Tongue (tissue), 3 donors: ENCODE measurements at places on chromosomes 16 and 17.

DNA sequence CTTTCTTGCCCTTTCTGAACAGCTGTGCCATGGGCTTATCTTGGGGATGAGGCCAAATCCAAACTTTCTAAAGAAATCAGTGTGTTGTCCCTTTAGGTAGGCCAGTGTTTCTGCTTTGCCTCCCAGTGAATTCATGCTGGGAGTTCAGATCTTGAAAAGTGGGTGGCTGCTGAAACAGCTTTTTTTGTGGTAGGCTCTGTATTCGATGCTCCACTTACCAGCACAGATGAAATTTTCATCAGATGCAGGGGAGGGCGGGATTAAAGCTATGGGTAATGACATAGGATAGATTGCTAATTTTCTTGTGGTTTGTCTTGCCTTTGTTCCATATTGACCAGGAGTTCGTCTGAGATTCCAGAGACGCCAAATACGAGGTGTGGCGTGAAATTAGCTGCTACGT, 2.8 kb downstream of the SOCS7 start:
- DNase-seq = no peak

DNA sequence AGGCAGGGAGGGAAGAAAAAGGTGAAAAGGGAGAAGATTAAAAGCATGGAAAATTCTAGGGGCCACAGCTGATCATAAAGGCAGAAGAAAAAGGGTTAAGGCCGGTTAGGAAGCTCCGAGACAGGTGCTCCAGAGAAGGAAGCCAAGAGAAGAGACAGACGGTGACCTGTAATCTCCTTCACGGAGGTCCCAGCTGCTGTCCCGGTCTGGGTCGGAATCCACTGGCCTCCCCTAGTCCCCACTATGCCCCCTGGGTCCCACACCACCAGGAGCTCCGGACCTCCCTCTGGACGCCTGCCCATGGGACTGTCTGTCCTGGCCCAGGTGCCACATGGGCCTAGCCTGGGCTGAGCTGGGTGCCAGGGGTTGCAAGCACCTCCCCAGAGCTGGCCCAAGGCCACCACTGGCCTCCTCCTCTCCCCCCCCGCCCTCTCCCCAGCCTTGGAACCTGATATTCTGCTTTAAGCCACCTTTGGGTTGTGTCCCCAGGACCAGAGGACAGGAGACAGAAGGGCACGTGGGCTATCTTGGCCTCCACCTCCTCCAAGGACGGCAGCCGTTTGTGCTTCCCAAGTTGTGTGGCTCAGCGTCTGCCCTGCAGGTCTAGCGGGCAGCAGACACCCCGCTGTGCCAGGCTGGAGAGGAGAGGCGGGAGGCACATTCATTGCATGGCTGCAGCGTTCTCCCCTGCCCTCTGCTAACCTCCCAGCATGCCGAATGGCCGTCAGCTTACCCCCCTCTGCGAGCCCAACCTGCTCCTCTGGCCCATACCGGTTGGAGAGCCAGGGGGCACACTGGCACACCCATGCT, 102.4 kb downstream of the ENGASE start:
- no peak for DNase-seq

- no peak for DNase-seq
Measured at GRCh38 chr16:11946433-11946832, 4.6 kb upstream of the NPIPB2 start.

DNA sequence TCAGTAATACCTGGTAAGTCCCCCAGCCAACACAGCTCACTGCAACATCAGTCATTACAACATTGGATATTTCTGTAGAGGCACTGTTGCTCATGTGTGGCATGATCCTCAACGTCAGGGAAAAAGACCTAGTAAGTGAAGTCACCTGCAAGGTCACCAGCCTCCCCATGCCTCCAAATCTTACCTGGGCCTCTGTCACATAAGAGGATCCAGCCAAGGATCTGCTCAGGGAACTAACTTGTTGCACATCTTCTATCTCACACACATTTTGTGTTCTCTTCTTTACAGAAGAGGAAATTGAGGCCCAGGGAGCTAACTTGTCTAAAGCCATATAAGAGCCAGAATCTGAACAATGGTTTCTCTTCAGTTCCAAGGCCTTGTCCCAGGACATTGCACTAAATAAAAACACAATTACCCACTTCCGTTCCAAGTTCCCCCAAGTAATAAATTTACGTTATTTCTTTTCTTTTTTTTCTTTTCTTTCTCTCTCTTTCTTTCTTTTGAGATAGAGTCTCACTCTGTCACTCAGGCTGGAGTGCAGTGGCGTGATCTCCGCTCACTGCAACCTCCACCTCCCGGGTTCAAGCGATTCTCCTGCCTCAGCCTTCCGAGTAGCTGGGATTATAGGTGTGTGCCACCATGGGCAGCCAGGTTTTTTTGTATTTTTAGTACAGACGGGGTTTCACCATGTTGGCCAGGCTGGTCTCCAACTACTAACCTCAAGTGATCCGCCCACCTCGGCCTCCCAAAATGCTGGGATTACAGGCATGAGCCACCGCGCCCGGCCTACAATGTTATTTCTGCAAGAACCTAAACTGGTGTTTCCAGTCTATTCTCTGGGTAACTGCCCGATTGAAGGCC, 1.3 kb downstream of the SHMT1 start:
- no peak for DNase-seq

- DNase-seq = no peak
Measured at GRCh38 chr16:85492295-85492864, 120.7 kb upstream of the GSE1 start.

- DNase-seq = no peak
Measured at GRCh38 chr17:36756695-36757094, 155.3 kb downstream of the MRM1 start.

- DNase-seq = no peak
Measured at GRCh38 chr16:86261379-86261778, 248.9 kb upstream of the FOXF1 start.

- DNase-seq = no peak
Measured at GRCh38 chr17:245611-246010, 64.2 kb upstream of the DOC2B start.

GRCh38 chr17:50022463-50023130, 27.6 kb upstream of the DLX3 start:
- no peak for DNase-seq

GRCh38 chr16:5633845-5634440, 536.3 kb upstream of the EEF2KMT start:
- peak; percentile 45 for DNase-seq
